ENCODE measurements at places on chromosomes 5 and 9. TPM values are rescaled to one million over a fixed set of nuclear protein-coding genes. Genes with fewer than 3 reads are reported as not detected.

PPP1R2B gene
- polyA plus RNA-seq, result not detected

LCN9 gene
- not detected for polyA plus RNA-seq

ENG gene
- polyA plus RNA-seq, result 6.4 TPM

GARIN3 gene
- polyA plus RNA-seq, result not detected

LRRC19 gene
- not detected for polyA plus RNA-seq

SH3GL2 gene
- polyA plus RNA-seq, result not detected

OTP gene
- not detected for polyA plus RNA-seq

GNA14 gene
- not detected for polyA plus RNA-seq
